ENCODE measurements at places on chromosomes 12 and 14. TPM values are rescaled to one million over a fixed set of nuclear protein-coding genes. Genes with fewer than 3 reads are reported as not detected.

DENR gene
- total RNA-seq = 20.9 TPM

KLRC2 gene
- total RNA-seq = 0.26 TPM

PLEK2 gene
- 6.4 TPM for total RNA-seq

RNASE1 gene
- total RNA-seq = 281 TPM

FAIM2 gene
- 0.25 TPM for total RNA-seq

BICD1 gene
- total RNA-seq = 3.3 TPM

SDSL gene
- 8.8 TPM for total RNA-seq

LALBA gene
- not detected for total RNA-seq

PTCSC3 gene
- total RNA-seq = not detected

GPD1 gene
- 6.2 TPM for total RNA-seq

EXD2 gene
- 17.8 TPM for total RNA-seq

DNA sequence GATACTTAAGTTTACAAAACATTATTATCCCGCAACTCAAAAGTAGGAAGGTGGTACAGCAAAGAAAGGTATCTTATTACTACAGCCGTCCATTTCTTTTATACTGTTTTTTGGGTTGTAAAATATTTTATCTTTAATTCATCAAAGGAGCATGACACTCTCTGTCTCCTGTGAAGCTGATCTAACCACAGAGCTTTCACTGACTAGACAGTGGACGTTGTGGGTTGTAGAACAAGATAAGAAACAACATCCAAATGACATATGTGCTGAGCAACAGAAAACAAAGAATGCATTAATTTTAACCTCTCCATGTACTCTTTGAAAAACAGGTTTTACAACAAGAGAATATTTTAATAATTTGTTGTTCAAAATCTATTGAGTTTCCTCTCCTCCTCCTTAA is 195.9 kb upstream of the FBXO33 start:
- no peak for DNase-seq

- DNase-seq = no peak
These were observed 6.0 kb downstream of the EID3 start for GRCh38 chr12:104309446-104309993.

DNA sequence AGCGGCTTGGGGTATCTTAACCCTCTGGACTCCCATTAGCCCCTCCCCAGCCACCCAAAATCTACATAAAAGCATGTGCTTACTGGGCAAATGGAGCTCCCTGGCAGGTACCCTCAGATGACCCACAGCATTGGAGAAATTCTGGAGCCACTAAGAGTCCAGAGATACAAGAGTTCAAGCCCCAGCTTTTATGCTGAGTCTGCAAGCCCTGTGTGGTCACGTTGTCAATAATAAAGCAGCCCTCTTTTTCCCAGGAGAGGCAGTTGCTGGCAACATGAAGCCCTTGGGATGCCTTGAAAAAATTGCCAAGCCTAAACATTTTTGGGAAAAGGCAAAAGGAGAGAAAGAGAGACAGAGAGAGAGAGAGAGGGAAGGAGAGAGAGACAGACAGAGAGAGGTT is 83.4 kb downstream of the RBM19 start:
- no peak for DNase-seq

GRCh38 chr14:34833549-34834523 is 41.3 kb downstream of the BAZ1A start:
- no peak for DNase-seq

DNA sequence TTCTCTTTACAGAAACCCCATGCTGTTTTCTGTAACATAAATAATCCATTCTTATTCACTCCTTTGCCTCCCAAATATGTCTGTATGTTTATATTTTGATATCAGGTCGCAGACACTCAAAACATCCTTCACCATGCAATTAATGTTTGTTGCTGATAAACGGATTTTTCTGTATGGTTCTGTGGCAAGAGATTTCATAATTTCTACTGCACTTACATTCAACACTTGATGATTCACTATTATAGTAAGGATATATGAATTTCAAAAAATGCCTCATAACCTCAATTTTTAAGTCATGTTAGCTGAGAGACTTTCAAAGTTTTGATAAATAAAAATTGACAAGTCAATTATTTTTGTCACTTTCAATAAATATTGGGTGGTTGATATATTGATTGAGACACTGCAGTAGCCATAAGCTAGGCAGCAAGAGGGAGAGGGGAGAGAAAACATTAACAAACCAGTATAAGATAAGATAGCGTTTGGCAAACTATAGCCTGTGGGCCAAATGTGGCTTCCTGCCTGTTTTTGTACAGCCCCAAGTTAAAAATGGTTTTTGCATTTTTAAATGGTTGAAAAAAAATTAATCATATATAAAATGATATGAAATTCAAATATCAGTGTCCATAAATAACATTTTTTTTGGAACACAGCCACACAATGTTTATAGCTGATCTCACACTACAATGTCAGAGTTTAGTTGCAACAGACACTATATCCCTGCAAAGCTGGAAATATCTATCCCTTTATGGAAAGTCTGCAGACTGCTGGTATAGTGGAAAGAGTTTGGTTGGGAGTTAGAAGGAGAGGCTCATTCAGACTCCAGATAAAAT is 18.3 kb downstream of the ALDH6A1 start:
- DNase-seq = no peak

DNA sequence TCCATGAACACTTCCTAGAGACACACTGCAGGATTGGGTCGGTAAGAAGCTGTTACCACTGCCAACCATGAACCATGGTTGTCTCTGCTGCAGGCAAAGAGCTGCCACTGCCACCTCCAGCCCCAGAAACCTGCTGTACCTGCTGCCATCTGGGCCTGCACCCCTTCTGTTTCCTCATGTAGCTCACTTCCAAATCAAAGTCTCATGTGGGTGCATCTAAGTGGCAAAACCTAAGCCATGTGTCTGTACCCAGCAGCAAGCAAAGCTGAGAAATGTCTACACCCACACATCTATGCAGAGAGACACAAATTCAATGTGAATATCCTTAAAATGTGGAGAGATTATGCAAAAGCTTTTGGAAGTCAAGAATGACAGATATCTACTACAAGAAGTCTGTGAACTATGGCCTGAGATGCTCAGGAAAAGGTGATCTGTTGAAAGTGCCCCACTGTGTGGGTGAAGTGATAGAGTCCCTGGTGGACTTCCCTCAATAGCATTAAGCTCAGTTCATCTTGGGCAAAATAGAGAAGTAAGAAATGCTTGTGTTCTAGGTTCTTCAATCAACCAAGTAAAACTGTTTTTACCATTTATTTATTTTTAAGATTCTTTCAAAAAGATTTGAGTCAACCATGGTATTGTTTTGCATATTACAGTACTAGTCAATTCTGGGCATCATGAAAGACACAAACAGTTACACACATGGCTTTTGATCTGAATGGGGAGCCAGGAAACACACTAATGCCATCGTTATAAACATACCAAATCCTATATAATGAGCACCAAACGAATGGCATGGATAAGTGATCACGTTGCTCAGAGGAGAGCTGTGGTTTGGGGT is 64.4 kb downstream of the FOS start:
- DNase-seq = no peak

- DNase-seq = no peak
These were observed 169.8 kb downstream of the OTOGL start for GRCh38 chr12:80268924-80269749.

DNA sequence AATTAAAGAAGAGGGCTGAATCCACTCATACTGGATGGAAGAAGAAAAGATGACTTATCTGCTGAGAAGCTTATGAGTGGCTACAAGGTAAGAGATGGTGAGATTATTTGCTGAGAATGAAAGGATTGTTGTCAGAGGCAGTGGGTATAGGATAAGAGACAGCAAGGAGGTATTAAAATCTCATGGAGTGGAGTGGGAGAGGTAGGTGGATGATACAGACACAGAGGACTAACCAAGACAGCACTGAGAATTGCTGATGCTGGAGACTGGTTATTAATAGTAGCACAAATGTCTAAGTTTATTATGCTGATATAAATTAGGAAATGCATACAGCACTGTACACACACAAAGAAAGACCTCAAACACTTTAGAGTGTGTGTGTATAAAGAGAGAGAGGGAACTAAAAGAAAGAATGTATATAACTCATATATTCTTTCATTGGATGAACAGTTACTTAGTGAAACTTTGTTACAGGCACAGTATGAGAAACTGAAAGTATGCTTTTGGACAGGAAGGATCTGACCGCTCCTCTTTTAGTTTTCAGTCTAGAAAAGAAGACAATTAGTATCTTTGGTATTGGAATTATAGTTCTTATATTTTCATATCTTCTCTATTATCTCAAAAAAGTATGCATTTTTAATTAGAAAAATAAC is 543.1 kb downstream of the LRFN5 start:
- DNase-seq = no peak

- DNase-seq = no peak
These were observed 43.5 kb downstream of the MNAT1 start for GRCh38 chr14:60777856-60778578.

DNA sequence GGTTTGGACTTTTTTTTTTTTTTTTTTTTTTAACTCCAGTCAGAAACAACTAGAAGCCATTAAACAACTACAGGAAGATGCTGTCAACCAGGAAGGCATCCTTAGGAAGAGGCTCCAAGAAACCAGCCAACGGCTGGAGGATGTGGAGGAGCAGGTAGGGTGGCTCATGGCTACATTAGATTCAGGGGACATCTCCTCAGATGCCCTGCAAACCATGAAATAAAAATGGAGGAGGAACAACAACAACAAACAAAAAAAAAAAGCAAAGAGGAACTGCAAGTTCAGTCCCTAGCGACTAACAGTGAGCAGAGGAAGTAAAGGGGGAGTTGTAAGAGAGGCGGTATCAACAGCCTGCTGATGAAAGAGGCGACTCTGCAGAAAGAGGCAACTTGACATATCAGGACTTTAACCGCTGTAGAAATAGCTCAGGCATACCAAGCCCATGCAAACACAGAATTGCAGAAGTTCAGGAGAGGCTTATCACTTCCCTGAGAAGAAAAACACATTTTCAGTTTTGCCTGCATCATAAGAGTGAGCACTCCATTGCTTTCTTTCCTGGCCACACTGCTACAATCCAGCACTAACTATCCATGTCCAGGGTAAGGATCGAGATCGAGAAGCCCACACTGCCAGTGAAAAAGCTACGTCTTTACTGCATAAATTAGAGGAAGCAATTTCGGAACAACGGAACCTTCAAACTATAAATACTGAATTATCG is 103.5 kb upstream of the BCAT1 start:
- DNase-seq = no peak

- DNase-seq = no peak
These were observed 13.7 kb upstream of the OR6J1 start for GRCh38 chr14:22657861-22658260.

GRCh38 chr12:131929581-131930456 is 743 bp downstream of the PUS1 start:
- no peak for DNase-seq

GRCh38 chr12:113891739-113892520 is 74.2 kb downstream of the RBM19 start:
- DNase-seq = no peak

- peak; percentile 18 for DNase-seq
These were observed at the start of gene WIF1 for GRCh38 chr12:65121049-65121955. Gene WIF1, minus strand, starts transcription at chr12:65121305. Its CDS starts 114 bp downstream, at chr12:65121191.

DNA sequence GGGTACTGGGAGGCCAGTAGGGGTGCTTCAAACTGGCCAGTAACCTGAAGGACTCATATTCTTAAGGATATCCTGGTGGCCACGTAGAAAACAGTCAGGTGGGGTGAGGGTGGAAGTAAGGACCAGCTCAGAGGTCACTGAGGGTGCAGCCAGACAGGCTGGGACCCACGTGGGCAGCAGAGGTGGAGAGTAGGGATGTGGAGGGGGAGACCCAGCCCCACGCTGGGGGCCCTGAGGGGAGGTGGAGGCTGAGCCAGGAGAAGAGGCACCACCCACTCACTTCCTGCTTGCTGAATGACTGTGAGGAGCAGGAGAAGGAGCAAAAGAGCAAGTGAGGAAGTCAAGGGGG is 12.6 kb upstream of the SERPINA3 start:
- no peak for DNase-seq

GRCh38 chr12:130932061-130932930 is 21.4 kb upstream of the ADGRD1 start:
- no peak for DNase-seq

DNA sequence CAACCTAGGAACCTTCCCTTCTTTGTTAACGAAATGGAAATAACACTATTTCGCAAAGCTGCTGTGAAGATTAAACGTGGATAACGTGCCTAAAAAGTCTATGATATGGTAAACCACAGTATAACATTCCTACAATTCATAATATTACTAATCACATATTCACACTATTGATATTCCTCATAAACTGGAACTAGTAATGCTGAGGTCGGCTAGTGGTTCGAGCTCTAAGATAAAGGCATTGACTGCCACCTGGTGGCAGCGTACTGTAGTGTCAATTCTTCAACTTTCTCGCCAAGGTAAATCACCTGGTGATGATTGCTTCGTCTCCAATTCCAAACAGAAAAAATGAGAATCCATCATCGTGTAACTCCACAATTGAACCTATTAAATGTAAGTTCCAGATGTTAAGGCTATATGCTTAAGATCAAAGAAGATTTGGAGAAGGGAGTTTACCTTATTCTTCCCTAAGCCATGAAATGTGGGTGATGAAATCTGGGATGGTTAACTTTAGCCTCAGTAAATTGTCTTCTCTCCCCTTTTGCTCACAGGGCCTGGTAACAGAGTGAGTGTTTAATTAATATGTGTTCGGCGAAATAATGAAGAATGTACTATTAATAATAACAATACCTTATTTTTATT is 197.5 kb upstream of the TMEM132C start:
- DNase-seq = no peak

DNA sequence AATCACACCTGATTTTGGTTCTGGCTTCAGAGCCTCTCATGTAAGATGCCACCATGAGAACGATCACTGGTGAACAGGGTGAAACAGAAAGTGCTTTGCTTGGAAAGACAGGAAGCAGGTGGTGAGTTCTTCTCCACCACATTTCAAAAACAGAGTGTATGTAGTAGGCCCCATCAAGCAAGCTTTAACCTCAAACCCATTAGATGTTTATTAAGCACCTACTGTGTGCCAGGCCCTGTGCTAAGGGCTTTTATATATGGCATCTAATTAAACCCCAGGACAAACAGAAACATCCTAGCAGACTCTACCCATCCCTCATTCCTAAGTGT is 47.8 kb upstream of the MED13L start:
- no peak for DNase-seq

GRCh38 chr12:54424224-54424623 is 5.2 kb upstream of the ITGA5 start:
- no peak for DNase-seq

GRCh38 chr12:29930503-29930902 is 146.8 kb upstream of the TMTC1 start:
- no peak for DNase-seq

All from pancreas (tissue), 10 donors.